ENCODE measurements at places on chromosomes 11 and 22.

DNA sequence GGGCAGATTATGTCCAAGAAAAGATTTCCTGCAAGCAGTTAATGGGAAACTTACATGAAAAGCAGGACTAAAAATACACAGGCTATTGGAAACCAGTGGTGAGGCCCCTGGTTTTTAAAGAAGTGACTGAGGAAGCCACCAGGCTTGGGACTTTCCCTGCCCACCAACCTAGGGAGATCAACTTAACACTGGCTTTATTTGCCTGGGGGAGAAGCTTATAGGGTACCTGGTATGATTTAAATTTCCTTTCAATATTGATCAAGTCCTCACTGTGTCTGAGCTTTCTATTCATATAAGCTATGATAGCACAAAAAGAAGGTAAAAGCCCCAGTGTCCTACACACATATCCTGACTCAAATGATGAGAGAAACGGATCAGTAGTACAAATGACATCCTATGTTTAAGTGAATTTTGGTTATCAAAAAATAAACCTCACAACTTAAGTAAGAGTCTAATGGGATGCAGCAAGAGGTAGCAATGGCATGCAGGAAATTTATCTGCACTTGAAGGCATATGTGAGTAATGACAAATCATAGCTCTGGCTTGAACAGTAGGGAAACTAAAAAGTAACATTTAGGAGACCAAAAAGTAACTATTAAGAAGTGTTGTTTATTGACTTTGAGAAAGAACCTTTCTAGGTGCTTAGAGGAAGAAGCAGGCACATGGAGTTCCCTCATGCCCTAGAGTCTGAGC, 85.3 kb downstream of the GAB2 start:
- no peak for DNase-seq

- no peak for DNase-seq
Measured at GRCh38 chr22:26918226-26918625, 260.8 kb downstream of the MIAT start.

- DNase-seq, result no peak
Measured at GRCh38 chr11:104078245-104078644, 41.8 kb downstream of the DDI1 start.

- peak; percentile 20 for DNase-seq
Measured at GRCh38 chr22:43230971-43231723, 44.2 kb upstream of the TTLL12 start.

GRCh38 chr11:15730263-15730994, 615.7 kb downstream of the INSC start:
- no peak for DNase-seq

DNA sequence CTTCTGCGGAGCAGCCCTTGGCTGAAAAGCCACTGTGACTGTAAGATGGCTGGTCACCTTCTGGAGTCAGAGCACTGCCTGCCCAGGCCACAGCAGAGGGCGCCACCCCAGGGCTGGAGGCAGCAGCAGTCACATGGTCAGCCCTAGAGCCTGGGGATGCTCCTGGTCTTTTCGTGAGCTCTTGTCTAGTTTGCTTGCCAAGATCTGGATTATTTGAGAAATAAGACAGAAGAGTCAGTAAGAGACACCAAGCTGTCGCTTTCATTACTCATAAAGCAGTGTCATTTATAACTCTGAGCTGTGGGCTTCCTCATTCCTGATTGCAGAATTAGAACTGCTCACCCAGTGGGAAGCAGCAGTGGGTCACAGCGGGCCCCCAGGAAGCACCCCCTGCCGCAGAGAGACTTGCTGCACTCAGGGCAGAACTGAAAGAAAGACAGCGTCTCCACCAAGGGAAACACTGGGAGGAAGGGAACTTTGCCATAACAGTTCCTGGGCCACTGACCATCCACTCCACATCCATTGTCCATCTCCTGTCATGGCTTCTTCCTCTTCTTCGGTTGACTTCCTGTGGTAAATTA, 56.7 kb downstream of the PPP6R2 start:
- DNase-seq, result no peak

DNA sequence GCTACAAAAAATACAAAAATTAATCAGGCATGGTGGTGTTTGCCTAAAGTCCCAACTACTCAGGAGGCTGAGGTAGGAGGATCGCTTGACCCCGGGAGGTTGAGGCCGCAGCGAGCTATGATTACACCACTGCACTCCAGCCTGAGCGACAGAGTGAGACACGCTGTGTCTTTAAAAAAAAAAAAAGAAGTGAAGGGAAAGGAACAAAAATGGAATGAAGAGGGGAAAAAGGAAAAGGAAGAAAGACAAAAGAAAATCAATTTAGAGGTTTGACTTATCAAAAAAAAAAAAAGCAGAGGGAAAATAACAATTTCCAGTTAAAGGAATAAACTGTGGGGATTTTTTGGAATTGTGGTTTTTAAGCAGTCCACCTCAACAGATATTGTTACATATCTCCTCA, 36.8 kb downstream of the MRTFA start:
- DNase-seq, result no peak

GRCh38 chr11:77104727-77105126, 2.1 kb downstream of the OMP start:
- no peak for DNase-seq

DNA sequence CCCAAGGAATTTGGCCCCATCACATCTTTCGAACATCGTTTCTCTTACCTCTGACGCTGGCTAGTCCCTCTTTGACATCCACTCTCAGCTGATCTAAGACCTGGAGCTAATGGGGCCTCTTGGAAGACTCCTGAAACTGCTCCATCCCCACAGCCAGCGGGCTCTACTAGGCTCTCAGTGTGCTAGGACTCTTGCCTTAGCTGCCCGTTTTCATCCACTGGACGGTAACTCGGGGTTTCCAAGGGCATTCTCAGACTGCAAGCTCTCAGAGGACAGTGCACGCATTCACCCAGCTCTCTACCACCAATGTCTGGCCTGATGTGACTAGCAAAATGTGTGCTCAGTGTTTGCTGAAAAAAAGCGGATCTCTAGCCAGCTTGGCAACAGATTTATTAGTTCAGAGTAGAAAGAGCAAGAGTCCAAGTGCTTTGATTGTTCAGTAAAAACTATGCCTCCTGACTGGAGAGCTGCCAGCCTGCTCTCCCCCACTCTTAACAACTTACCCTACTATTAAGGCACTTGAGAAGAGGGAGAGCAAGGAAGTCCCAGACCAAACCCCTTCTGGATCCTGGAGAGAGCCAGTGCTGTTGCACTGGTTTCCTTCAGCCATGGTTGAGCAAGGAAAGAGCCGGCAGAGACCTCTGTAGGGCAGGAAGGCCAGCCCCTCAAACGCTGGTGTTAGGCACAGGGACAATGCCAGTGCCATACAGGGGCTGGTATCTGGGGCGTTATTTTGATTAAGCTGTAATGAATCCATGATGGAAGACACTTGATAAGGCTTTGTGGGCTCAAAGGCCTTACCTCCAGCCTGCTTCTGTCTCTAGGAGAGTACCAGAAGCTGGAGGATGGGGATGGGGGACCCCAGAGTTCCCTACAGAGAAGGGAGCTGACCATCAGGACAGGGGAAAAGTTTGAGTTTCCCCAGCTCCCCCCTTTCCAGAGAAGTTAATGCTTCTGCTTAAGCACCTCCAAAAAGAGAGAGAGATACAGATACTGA, 9.2 kb downstream of the RELA start:
- no peak for DNase-seq

DNA sequence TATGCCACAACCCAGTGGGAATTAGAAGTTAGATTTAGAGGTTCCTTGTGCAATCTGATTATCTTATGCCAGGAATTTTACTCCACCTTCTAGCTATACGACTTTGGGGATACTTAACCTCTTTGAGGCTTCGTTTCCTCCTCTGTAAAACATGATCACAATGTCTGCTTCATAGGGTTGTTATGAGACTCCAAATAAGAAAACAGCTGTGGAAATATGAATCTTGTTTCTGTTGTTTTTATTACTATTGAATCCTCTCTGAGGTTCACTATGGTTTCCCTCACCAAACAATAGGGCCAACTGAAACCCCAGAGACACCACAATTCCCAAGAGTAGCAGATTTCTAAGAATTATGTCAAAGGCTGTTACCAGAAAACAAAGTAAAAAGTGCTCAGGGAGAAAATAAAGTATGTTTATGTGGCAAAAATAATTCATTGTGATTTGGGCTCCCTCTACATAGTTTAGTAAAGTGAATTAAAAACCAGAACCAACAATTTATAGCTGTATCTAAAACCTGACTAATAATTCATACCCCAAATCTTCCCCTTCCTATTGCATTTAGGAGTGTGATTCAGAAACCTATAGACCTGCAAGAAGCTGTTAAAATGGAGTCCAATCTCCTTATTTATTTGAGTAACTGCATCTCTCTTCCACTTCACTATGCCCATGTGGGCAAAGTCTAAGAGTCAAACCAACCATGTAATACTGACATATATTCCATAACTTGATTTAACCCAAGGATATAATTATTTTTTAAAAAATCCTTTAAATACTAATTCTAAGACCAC, 38.4 kb downstream of the AMBRA1 start:
- DNase-seq, result no peak

DNA sequence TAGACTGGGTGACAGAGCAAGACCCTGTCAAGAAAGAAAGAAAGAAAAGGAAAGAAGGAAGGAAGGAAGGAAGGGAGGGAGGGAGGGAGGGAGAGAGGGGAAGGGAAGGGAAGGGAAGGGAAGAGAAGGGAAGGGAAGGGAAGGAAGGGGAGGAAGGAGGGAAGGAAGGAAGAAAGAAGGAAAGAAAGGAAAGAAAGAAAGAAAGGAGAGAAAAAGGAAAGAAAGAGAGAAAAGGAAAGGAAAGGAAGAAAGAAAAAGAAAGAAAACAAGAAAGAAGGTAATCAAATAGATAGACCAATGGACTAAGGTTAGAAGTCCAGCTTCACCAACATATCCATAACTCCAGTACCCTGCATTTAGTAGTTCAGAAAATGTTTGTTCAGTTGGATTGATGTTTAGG, 18.2 kb upstream of the EMSY start:
- no peak for DNase-seq
